ENCODE measurements at places on chromosomes 3 and 15.

GRCh38 chr15:76011627-76012551 is at the start of gene NRG4:
TSS of gene NRG4 (minus strand) at chr15:76012424. CDS start at chr15:76011230, 1,194 bp downstream.
- DNase-seq = no peak

- no peak for DNase-seq
These were observed 71.0 kb downstream of the TRIM42 start for GRCh38 chr3:140748903-140749302.

DNA sequence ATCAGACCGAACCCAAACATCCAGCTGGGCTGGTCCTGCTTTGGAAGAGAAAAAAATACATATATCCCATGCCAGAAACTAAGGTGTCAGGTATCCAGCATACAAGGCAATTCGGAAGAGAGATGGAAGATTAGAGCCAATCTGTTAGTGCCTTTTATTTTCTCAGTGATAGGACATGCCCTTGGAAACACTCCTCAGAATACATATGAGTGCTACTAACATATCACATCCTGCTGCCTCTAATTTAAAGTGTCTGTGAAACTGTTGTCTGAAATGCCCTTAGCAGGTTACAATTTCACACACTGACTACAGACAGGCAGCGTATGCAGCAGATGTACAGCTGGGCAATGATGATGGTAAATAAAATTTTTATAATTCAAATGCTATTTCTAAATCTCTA is 78.9 kb downstream of the RBPMS2 start:
- no peak for DNase-seq

- no peak for DNase-seq
These were observed 171.1 kb downstream of the ZNF621 start for GRCh38 chr3:40695848-40696247.

- no peak for DNase-seq
These were observed 70.0 kb upstream of the WDR72 start for GRCh38 chr15:53829471-53829870.

DNA sequence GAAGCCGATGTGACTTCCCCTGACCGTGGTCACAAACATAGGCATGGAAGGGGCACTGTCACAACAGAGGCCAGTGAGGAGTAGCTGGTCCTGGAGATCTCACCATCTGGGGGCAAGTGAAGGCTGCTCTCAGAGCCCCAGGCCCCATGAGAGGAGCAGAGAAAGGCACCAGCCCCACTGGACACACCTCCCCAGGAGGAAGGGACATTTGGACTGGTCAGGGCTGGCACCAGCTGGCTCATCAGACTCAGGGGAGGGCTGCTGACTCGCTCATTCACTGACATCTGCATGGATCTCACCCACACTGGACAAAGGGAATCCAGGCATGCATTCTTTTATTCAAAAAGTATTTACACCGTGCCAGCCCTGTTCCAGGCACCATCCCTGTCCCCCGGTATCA is 26.8 kb downstream of the ESYT3 start:
- no peak for DNase-seq

DNA sequence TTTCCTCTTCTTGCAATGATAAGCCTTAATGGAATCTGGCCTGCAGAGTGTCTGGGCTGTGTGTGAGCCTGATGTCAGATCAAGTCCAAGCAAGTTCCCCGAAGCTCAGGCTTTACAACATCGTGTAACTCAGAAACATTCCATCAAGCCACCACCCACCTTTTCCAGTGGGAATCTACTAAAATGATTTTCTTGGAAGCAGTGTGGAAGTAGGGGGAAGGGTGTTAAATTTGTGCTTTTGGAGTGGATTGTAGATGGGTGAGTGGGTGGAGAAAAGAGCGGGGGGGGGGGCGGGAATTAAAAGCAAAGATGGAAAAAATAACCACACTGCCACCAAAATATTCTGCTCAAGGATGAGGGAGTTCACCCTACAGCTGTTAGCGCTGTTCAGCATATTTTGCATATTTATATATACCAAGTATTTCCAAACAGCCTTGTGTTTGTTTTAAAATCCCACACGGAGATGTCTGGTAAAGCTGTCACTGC is 53.6 kb downstream of the VGLL3 start:
- DNase-seq = no peak

GRCh38 chr3:172836390-172836997 is 86.0 kb downstream of the ECT2 start:
- peak; percentile 70 for DNase-seq

Measured in Karpas-422 (cell line).